ENCODE measurements at places on chromosomes 4 and X.

GRCh38 chr4:7713757-7714156, 225.9 kb downstream of the AFAP1 start:
- no peak for DNase-seq

DNA sequence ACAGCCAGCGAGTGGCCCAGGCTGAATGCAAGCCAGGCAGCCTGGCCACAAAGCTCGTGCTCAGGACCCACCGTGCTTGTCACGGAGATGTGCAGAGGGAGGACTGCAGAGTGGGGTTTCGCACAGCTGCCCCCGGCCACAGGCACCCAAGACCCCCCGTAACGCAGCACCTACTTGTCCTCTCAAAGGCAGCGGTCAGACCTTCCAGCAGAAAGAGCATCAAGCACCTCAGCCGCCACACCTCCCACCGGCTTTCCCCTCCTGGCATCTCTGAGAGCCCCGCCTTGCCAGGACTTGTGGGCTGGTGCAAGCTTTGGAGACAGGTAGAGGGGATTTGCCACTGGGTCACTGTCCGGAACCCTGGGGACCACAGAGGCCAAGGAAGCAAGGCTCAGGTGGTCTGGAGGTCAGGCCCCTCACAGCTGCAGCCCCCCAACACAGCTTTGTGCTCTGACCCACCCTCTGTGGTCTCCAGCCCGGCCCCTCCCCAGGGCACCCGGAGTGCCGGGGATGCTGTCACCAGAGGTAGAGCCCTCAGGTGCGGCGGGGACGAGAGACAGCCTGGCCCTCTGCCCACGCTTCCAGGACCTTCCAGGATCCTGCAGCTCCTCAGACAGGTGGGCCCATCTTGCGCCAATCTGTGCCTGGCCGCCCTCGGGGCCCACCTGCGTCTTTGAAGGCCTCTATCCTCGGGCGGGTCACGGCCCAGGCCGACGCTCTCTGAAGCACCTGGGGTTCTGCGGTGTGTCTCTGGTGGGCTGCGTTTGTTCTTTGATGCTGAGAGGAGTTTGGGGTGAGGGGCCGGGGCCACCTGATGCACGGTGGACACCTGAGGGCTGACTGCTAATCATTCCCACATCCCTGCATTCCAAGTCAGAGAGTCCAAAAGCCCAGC, 34.4 kb upstream of the HMX1 start:
- no peak for DNase-seq

GRCh38 chr4:22416403-22416802, 99.5 kb downstream of the ADGRA3 start:
- DNase-seq = no peak

- DNase-seq = no peak
Observed at GRCh38 chr4:70225824-70226223, at the start of gene FDCSP. Gene FDCSP (plus strand): TSS chr4:70226124. CDS start chr4:70231195, 5,071 bp downstream.

DNA sequence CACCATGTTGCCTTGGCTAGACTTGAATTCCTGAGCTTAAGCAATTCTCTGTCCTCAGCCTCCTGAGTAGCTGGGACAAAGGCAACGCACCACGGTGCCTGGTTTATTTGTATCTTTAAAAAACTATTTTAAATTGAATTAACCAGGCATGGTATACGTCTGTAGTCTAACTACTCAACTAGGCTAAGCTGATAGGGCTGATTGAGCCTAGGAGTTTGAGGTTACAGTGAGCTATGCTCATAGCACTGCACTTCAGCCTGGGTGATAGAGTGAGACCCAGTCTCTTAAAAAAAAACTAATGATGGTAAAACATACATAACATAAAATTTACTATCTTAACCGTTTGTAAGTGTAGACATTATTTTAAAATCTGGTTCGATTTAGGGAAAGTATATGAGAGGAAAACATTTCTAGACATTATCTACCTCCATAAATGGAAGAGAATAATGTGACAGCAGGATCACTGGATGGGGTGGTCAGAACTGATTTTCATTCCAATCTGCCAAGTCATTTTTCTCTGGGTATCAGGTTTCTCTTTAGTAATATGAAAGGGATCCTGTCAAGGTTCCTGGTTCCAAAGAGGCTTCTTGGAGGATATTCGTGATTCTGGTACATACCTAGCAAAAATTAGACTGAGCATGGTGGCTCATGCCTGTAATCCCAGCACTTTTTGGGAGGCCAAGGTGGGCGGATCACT, 8.7 kb upstream of the ITGB1BP2 start:
- DNase-seq = no peak
